Activated T-helper 2 cell treated with anti-CD3 and anti-CD28 coated beads, Interferon-gamma antibody, Interleukin-2, Interleukin-4, amounts not matched to agents 10 μg/mL and 5 μg/mL and 100 μg/mL, durations not matched to agents 14 hours and 24 hours and 36 hours (primary cell): ENCODE measurements at places on chromosomes 13 and 19. TPM values are rescaled to one million over a fixed set of nuclear protein-coding genes. Genes with fewer than 3 reads are reported as not detected.

- H3K27me3 ChIP-seq = peaks cover 17% of the 10 kb centered on the region
- no peak overlapping the region for H3K4me3 ChIP-seq
- H3K27ac ChIP-seq = no peak overlapping the region
- no peak for DNase-seq
- no peaks in the 10 kb centered on the region for H3K4me1 ChIP-seq
Measured at GRCh38 chr19:10036601-10037071, 23.4 kb downstream of the RDH8 start.

- peaks cover 27% of the 10 kb centered on the region for H3K36me3 ChIP-seq
- H3K4me1 ChIP-seq = peaks cover 12% of the 10 kb centered on the region
- no peak overlapping the region for H3K4me3 ChIP-seq
- H3K27me3 ChIP-seq = no peaks in the 10 kb centered on the region
- no peak overlapping the region for H3K27ac ChIP-seq
Measured at GRCh38 chr13:73991884-73992283, 142.3 kb downstream of the KLF12 start.

The SMIM44 gene
- not detected in 2 replicates for total RNA-seq

The GIPR gene
- 9.3 and 9.5 TPM in 2 replicates for total RNA-seq

The SHANK1 gene
- not detected in 2 replicates for total RNA-seq

The DACT3 gene
- 6.1 and 6.5 TPM in 2 replicates for total RNA-seq
